NCI-H2081 (cell line): ENCODE measurements at places on chromosomes 4 and X.

DNA sequence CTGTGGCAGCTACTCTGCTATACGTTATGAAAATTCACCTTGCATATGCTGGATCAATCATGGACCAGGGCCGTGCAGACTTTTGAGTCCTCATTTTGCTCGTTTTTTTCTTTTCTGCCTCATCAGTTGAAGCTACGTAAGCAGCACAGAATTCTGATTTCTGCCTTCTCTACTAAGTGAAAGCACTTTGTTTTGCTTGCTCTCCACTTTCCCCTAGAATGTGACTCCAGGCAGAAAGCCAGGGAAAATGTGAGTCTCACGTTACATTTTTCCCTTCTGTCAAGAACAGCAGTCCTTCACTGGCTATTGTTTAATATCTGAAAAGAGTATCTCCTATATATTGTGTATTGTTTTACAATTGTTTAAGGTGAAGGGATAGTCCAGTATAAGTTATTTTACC lies 1840.1 kb downstream of the PCDH7 start:
- no peak for DNase-seq

GRCh38 chrX:46758163-46758955 lies 559 bp downstream of the SLC9A7 start:
- DNase-seq = peak; percentile 18

DNA sequence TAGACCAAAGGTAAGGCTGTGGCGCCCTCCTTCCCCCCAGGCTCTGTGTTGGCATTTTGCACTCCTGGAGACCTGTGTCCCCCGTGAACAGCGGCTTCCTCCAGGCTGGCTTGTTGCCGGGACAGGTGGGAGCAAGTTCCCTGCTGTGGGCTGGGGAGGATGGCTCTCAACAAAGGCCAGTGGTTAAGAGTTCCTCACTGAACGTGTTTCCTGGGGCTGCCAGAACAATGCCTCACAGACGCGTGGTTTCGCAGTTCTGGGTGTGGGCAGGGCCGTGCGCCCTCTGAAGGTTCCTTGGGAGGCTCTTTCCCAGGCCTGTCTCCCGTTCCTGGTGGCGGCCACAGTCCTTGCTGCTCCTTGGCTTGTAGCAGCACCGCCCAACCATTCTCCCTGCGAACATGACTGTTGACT lies 33.4 kb downstream of the NELFA start:
- no peak for DNase-seq

- DNase-seq = no peak
These were observed 2.9 kb downstream of the TBL1X start for GRCh38 chrX:9467751-9468150.

GRCh38 chrX:123217077-123217476 lies 33.0 kb downstream of the GRIA3 start:
- no peak for DNase-seq

DNA sequence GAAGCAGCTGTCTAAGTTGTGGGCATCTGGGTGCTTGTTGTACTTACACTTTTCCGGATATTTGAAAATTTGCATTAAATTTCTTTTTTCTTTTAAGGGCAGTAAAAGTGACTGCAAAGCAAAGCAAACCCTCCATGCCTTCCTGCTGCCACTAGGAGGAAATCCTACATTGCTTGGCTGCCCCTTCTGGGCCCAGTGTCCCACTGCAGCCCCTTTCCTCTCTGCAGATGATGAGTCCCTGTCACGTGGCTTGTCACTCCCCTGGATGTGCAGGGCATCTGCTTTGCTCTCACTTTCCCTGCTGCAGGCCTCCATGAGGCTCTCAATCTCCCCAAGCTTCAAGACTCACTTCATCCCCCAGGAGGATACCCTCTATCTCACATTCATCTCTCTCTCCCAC lies 12.7 kb downstream of the TSR2 start:
- no peak for DNase-seq

GRCh38 chr4:78656968-78657445 lies 105.4 kb downstream of the ANXA3 start:
- DNase-seq = no peak

DNA sequence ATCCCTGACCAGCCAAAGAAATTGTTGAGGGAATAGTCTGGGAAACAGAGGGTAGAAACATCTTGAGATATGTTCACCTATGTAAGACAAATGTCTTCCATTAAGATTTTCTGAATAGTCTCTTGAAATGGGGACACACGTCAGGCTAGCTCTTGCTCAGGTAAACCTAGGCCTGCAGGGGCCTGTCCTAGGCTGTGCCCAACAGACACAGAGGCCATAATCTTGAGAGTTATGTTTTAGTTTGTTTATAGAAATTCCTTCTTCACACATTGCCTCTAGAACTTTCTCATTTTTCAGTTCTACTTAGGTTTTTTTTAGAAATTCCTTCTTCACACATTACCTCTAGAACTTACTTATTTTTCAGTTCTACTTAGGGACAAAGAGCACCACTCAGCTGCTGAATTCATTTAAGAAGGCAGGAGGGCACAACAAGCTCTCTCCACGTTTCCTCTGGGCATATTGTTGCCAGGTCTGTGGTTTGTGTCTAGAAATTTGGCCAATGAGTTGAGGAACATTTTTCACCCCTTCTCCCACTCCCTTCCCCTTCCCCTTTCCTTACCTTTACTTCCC lies 94.9 kb downstream of the ARHGAP24 start:
- DNase-seq = no peak

DNA sequence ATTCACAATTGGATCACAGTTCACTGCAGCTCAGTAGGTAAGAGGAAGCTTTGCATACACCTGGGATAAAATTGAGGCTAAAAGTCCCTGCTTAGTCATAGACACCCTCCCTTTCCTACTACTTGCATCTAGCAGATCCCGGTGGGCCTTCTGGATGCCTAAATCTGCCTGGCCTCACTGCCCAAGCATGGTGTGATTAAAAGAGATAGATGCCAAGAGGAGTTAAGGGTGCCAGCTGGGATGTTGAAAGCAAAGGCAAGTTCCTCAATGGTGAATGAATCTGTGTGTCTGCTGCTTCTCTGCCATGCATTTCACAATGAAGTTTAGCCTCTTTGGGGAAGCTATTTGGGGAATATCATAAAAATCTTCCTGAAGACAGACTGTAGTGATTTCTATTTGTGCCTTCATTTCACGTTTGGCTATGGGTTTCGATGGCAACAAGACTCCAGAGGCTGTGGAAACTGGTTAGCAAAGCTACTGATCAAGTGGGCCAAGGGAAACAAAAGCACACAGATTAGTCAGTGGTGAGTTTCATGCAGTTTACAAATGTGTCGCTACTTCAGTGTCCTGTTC lies 534.0 kb downstream of the ANKRD50 start:
- DNase-seq = no peak

DNA sequence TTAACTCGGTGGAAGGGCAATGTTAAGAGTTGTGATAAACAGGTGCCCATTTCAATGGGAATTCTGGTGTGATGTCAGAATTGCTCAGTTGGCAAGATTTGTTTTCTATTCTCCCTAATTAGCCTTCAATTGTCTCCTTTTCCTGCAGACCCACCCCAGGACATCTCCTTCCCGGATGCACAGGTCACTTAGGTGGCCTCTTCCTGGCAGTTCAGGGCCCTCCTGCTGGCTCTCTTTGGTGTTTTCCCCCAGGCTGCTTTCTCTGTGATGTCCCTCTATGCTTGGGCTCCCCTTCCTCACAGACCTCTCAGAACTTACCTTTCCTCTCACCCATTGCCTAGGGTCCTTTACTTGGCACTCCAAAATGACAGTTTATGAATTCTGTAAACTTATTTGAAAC lies 126.3 kb downstream of the GPAT3 start:
- DNase-seq = no peak

DNA sequence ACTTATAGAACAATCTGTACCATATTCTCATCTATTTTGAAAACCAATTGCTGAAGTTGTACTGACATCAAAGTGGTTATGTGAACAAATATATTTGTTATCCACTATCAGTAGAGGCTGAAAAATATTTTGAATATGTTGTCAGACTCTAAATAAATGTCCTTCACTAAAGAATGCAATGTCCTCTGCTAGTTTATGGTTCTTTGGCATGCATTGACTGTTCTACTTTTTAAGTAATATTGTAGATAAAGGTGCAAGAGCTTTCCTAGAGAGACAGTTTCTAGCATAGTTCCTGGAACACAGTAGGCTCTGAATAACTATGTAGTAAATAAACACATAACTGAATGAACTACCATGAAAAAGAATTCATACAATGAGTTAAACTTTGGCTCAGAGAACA lies 18.2 kb upstream of the COX7B2 start:
- no peak for DNase-seq

GRCh38 chr4:52935317-52935716 lies 73.2 kb downstream of the RASL11B start:
- no peak for DNase-seq

GRCh38 chrX:30568136-30568535 lies 9.4 kb downstream of the TASL start:
- DNase-seq = no peak

- peak; percentile 80 for DNase-seq
These were observed 67.8 kb downstream of the SPCS3 start for GRCh38 chr4:176387571-176387970.

DNA sequence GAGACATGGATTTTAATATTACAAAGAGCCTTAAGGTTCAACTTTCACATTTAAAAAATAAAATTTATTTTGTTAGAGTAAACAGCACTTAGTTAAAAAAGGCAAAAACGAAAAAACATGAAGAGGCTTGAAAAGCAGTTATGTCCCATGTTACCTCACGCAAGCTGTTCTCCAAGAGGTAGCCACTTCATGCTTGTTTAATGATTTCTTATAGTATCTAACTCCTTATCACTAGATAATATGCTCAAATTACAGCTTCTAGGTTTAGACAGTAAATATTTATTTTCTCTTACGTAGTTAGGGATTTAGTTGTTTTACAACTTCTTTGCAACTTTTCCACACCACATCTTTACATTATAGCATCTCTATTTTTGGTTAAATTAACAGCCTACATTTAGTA lies 27.8 kb upstream of the TMPRSS11D start:
- no peak for DNase-seq

GRCh38 chr4:40719008-40719623 lies 30.6 kb upstream of the NSUN7 start:
- peak; percentile 48 for DNase-seq

DNA sequence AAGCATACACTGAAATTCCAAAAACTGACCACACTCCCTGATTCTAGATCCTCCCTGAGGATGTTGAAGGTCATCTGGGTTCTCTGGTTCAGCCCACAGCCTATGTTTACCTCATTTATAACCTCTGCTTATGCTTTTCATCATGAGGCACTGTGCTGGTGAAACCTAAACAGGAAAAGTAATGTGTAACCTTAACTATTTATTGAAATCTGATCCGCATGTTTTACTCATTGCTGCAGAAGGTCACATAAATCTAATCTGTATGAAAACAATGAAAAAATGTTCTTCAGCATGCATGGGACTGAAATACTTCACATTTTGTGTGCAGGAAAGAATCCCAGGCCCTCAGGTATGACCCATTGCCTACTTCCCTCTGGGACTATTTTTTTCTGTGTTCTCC lies 30.3 kb downstream of the UCHL1 start:
- no peak for DNase-seq

DNA sequence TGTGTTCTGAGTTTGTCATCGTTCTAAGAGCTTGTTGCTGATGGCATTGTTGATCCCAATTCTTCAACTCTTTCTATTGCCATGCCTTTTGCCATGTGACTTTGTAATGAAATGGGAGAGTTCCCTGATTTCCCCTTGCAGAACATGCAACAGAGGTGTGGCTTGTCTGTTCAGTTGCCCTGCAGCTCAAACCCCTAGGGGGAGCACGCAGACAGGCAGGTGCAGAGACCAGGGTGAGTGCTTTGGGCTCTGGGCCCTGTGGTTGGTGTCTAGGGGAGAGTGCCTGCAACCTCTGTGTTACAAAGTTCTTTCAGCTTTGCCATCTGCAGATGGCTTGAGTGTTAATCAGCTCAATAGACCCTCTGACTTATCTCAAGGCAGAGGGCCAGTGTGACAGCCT lies 332.7 kb downstream of the MID1IP1 start:
- no peak for DNase-seq

GRCh38 chr4:24105327-24106038 lies 215.6 kb upstream of the PPARGC1A start:
- DNase-seq = no peak

DNA sequence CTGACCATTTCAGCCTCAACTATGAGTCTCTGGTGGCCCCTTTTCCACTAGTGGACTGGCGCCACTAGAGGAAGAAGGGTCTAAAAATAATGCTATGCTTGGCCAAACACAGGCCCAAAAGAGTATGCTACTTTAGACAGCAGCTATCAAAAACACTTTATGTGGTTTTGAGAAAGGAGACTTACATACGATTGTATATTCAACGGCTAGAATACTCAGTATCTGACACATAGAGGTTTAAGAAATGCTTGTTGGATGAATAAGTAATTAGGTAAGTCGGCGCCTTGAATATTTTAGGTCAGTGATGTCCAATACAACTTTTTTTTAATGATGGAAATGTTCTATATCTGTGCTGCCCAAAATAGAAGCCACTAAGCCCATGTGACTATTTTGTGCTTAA lies 25.7 kb upstream of the TMPRSS11A start:
- no peak for DNase-seq

DNA sequence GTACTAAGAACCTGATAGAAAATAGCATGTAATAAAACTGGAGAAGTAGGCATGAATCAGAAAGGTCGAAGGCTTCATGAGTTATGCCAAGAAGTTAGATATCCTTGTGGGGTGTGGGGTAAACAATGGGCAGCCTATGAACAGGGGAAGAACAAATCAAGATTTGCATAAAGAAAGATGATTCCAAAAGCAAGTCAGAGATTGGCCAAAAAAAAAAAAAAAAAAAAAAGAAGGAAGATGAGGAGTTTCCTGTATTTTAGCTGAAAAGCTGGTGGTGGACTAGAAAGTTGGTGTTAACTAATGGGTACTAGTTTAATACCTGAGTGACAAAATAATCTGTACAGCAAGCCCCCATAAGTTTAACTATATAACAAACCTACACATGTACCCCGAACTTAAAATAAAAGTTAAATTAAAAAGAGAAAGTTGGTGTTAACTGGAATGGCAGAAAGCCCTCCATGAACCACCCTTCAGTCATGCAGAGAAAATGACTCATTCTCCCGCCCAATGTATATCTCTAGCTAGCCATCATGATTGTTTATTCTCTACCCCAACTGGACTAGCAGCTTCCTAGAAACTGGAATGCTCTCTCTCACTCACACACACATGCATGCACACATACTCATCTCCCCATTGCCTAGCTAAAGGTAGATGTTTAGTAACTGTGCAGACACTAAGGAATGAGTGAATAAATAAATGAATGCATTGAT lies 41.7 kb downstream of the ATP11C start:
- no peak for DNase-seq

- no peak for DNase-seq
These were observed 4.0 kb downstream of the MAGEB2 start for GRCh38 chrX:30219372-30219771.

DNA sequence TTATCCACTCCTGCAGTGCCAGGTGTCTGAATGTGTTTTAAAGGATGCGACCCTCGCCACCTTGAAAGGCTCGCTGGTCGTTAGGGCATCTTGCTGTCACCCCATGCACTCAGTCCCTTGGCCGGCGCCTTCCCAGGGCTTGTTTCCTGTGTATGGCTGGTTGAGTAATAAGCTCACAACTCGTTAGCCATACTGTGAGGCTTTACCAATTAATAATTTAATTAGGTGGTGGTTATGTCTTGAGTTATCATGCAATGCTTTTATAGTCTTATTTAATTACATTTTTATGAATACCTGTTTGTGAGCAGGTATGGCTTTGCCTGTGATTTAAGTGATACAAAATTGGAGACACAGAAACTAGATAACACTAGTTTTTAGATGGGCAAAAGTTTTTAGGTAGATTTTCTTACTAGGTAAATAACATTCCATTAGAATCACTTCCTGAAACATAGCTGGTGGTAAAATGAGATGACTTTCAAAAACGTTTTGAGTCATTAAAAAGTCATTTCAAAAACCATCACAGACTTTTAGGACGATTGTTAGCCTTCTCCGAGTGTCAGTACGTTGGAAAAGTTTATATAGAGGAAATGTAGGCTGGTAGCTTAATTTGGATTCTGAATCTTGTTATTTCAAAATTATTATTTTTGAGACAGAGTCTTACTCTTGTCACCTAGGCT lies 18.2 kb downstream of the PTTG2 start:
- peak; percentile 32 for DNase-seq
